WTC11 (cell line): ENCODE measurements at places on chromosomes 3 and 15. TPM values are rescaled to one million over a fixed set of nuclear protein-coding genes. Genes with fewer than 3 reads are reported as not detected.

The CKMT1A gene
- total RNA-seq: 34.4 to 37.4 TPM (median 36.4 TPM) in 3 replicates

The KCNAB1 gene
- total RNA-seq: 0.41 to 1.1 TPM (median 1.0 TPM) in 3 replicates

The GOLGA8Q gene
- 0.50 TPM in 1 of 3 replicates, not detected in the others for total RNA-seq

The RETNLB gene
- total RNA-seq: not detected in 3 replicates

The XIRP1 gene
- total RNA-seq: not detected in 3 replicates

The LYZL4 gene
- total RNA-seq: not detected in 3 replicates

The ZIC1 gene
- 30.3 to 59.7 TPM (median 34.7 TPM) in 3 replicates for total RNA-seq

The FANCD2OS gene
- not detected in 3 replicates for total RNA-seq

The RTP4 gene
- total RNA-seq: not detected in 3 replicates

The AADAC gene
- 0.11 to 0.32 TPM in 2 of 3 replicates, not detected in the other for total RNA-seq

The CDCP1 gene
- 13.4 to 14.6 TPM (median 13.5 TPM) in 3 replicates for total RNA-seq

- H3K4me3 ChIP-seq: no peak overlapping the region
- no peaks in the 10 kb centered on the region for H3K36me3 ChIP-seq
- H3K27me3 ChIP-seq: peaks cover 27% of the 10 kb centered on the region
These were observed 5.7 kb downstream of the WDR72 start for GRCh38 chr15:53753813-53754212.

- no peaks in the 10 kb centered on the region for H3K27me3 ChIP-seq
- DNase-seq: peak; percentile 14
- H3K27ac ChIP-seq: peak overlapping the region; percentile 67
- H3K36me3 ChIP-seq: no peaks in the 10 kb centered on the region
These were observed 164.8 kb downstream of the SYNPR start for GRCh38 chr3:63442918-63443317.

GRCh38 chr3:11716573-11717290 lies 73.0 kb upstream of the VGLL4 start:
- no peak for DNase-seq
- peaks cover 13% of the 10 kb centered on the region for H3K27me3 ChIP-seq
- H3K27ac ChIP-seq: no peak overlapping the region
- H3K36me3 ChIP-seq: 0 out of 2 replicates have a peak, but pooled peaks cover 3% of the 10 kb centered on the region

DNA sequence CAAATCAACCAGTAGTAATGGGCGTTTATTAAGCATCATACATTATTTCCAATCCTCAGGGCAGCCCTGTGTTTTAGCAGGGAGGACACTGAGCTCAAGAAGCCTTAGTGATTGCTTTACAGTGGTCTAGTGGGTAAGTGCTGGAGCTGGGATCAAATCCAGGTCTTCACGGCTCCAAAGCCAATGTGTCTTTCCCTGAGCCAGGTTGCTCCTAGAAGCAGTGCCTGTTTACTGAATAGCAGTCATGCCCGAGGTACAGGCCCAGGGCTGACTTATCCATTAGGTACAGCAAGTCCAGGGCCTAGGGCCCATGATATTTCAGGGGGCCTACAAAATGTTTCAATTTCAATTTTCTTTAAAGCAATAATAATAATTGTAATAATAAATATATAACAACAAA lies 9.6 kb upstream of the SMAD6 start:
- H3K27me3 ChIP-seq: no peaks in the 10 kb centered on the region
- no peak overlapping the region for H3K27ac ChIP-seq
- DNase-seq: no peak
- H3K36me3 ChIP-seq: no peaks in the 10 kb centered on the region
- no peak overlapping the region for H3K4me3 ChIP-seq

DNA sequence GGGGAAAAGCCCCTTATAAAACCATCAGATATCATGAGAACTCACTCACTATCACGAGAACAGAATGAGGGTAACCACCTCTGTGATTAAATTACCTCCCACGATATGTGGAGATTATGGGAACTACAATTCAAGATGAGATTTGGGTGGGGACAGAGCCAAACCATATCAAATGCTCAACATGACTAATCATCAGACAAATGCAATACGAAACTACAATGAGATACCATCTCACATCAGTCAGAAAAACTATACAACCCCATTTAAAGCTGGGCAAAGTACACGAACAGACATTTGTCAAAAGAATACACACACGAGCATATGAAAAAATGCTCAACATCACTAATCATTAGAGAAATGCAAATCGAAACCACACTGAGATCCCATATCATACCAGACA lies 67.7 kb downstream of the SCAPER start:
- H3K4me3 ChIP-seq: no peak overlapping the region
- peaks cover 3% of the 10 kb centered on the region; the same call in 1 of the 2 replicates for H3K4me1 ChIP-seq
- DNase-seq: no peak
- no peak overlapping the region for H3K27ac ChIP-seq
- H3K27me3 ChIP-seq: no peaks in the 10 kb centered on the region

- no peak overlapping the region for H3K4me3 ChIP-seq
- no peaks in the 10 kb centered on the region; the same call in 1 of the 2 replicates for H3K27me3 ChIP-seq
- H3K36me3 ChIP-seq: peaks cover 9% of the 10 kb centered on the region
These were observed 197.7 kb downstream of the CD47 start for GRCh38 chr3:107892955-107893624.

DNA sequence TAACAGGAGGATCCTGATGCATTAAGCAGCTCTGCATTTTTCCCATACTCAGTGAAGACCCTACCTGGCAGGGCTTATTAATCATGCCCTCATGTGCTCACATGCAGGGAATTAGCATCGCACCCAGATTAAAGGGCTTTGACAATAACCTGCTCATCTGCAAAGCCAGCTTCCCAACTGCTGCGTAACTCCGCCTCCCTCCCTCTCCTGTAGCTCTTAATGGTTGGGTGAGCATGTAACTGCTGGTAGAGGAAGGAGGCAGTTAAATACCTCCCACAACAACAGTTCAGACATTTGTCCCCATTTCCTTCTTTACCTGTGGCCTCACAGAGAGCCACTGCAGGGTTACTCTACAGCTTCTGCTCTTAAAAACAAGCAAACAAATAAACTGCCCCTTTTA lies 203.6 kb upstream of the WNT5A start:
- peak overlapping the region; percentile 35 for H3K4me3 ChIP-seq
- peak overlapping the region; percentile 95 for H3K27ac ChIP-seq
- peaks cover 77% of the 10 kb centered on the region for H3K4me1 ChIP-seq
- DNase-seq: peak; percentile 53

- H3K27me3 ChIP-seq: no peaks in the 10 kb centered on the region
- peaks cover 10% of the 10 kb centered on the region for H3K36me3 ChIP-seq
- H3K27ac ChIP-seq: no peak overlapping the region
- peaks cover 4% of the 10 kb centered on the region for H3K4me1 ChIP-seq
- H3K4me3 ChIP-seq: no peak overlapping the region
- DNase-seq: no peak
These were observed 60.0 kb upstream of the IL12A start for GRCh38 chr3:159928666-159929065.

- no peak overlapping the region for H3K4me3 ChIP-seq
- H3K36me3 ChIP-seq: no peaks in the 10 kb centered on the region
- H3K27me3 ChIP-seq: no peaks in the 10 kb centered on the region
- 0 out of 2 replicates have a peak, but pooled peaks cover 2% of the 10 kb centered on the region for H3K4me1 ChIP-seq
- no peak overlapping the region for H3K27ac ChIP-seq
These were observed 295.7 kb upstream of the WNT5A start for GRCh38 chr3:55782807-55783206.

GRCh38 chr3:13068269-13069010 lies 4.8 kb downstream of the IQSEC1 start:
- H3K27ac ChIP-seq: no peak overlapping the region
- H3K27me3 ChIP-seq: peaks cover 9% of the 10 kb centered on the region
- no peak overlapping the region for H3K4me3 ChIP-seq
- H3K36me3 ChIP-seq: no peaks in the 10 kb centered on the region

- no peaks in the 10 kb centered on the region for H3K27me3 ChIP-seq
- H3K27ac ChIP-seq: no peak overlapping the region
- H3K36me3 ChIP-seq: no peaks in the 10 kb centered on the region
- peaks cover 35% of the 10 kb centered on the region for H3K4me1 ChIP-seq
These were observed 126.1 kb upstream of the ARHGEF3 start for GRCh38 chr3:56927855-56928254.

GRCh38 chr3:195876297-195877064 lies 31.9 kb downstream of the TNK2 start:
- H3K4me3 ChIP-seq: no peak overlapping the region
- no peaks in the 10 kb centered on the region; the same call in 1 of the 2 replicates for H3K36me3 ChIP-seq
- H3K27ac ChIP-seq: peak overlapping the region; percentile 82
- no peak for DNase-seq

DNA sequence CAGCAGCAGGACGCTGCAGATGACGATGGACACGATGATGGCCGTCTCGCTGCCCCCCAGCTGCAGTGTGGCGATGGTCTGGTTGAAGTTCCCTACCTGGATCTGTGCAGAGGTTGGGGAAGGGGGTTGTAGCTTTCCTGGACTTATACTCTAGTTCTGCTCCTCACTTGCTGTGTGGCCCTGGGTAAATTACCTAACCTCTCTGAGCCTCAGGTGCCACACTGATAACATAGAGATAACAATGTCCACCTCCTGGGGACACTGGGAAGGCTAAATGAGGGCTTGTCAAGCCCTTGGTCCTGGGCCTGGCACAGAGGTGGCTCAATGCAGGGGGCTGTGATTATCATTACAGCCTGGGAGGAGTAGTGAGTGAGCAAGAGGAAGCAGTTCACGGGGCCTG lies 26.9 kb downstream of the H1-8 start:
- H3K36me3 ChIP-seq: peaks cover 3% of the 10 kb centered on the region; the same call in 1 of the 2 replicates
- no peaks in the 10 kb centered on the region for H3K27me3 ChIP-seq
- H3K4me3 ChIP-seq: no peak overlapping the region
- DNase-seq: no peak

DNA sequence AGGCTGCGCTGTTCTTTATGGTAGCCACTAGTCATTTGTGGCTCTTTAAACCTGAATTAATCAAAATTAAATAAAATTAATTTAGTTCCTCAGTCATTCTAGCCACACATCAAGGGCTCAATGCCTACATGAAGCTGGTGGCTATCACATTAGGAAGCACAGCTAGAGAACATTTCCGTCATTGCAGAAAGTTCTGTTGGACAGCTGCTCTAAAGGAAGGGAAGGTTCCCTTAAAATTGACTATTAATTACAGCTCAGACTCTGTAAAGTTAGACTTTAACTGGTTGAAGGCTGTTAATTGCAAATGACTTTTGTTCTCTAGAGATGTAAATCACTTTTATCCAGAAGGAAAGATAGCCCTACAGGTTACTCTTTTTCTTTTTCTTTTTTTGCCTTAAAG lies 202.7 kb upstream of the ADAMTS9 start:
- H3K36me3 ChIP-seq: no peaks in the 10 kb centered on the region
- H3K27ac ChIP-seq: no peak overlapping the region

DNA sequence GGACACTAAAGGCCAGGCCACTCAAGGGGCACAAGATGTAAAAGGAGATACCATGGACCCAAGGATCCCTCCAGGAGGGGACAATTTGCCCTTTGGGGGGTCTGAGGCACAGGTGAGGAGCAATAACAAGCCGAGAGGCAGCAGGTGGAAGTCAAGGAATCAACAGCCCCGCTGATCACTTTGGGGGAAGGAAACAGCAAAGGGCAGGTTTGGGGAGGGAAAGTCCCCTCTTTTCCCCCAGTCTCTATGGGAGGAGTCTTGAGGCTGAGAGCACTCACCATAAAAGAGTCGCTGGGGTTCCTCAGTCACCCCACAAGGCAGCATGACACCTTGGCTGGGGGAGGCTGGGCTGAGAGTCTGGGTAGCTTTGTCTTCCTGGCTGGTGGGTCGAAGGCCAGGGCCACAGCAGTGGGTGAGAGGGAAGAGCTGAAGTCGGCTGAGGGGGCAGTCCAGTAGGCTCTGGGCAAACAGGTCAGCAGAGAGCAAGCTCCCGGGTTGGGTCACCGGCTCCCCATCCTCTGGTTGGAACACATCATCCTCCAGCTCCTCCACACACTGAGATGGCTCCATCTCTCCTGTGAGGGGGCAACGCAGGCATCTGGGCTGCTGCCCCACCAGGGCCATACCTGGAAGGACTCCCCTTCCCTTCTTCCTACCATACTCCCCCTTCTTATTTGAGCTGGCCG lies 3.0 kb downstream of the BMF start:
- DNase-seq: no peak
- H3K4me1 ChIP-seq: peaks cover 78% of the 10 kb centered on the region
- H3K4me3 ChIP-seq: peak overlapping the region; percentile 18; the same call in 1 of the 2 replicates
- H3K27me3 ChIP-seq: peaks cover 2% of the 10 kb centered on the region; the same call in 1 of the 2 replicates

DNA sequence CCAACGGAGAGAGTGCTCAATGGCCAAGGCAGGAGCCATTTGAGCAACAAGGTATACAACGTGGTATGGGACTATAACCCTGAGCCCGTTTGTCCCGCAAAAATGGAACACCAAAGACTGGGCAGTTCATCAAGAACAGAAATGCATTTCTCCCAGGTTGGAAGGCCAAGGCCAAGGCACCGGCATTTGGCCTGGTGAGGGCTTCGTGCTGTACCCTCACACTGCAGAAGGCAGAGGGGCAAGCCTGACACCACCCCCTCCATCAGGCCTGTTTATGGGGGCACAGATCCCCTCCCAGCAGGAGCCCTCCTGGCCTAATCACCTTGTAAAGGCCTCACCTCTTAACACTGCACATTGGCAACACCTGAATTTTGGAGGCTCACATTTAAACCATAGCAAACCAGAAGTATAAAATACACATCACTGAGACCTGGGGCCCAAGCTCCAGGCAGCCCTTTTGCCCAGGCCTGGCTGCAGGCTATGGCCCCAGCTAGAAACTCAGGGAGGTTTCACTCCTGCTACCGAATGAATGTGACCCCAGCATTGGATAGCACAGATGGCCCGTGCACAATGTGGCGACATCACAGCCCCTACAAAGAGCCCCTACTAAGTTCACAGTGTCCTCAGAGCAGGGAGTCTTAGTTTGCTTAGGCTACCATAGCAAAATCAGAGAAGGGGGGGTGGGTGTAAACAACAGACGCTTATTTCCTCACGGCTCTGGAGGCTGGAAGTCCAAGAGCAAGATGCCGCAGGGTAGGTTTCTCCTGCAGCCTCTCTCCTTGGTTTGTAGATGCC lies 47.1 kb downstream of the KLF15 start:
- no peak overlapping the region for H3K27ac ChIP-seq
- H3K27me3 ChIP-seq: no peaks in the 10 kb centered on the region; the same call in 1 of the 2 replicates
- peaks cover 10% of the 10 kb centered on the region; the same call in 1 of the 2 replicates for H3K36me3 ChIP-seq
- H3K4me3 ChIP-seq: no peak overlapping the region

- no peak for DNase-seq
- H3K27ac ChIP-seq: no peak overlapping the region
- no peaks in the 10 kb centered on the region for H3K27me3 ChIP-seq
These were observed 1035.1 kb upstream of the NR2F2 start for GRCh38 chr15:95295363-95295762.

DNA sequence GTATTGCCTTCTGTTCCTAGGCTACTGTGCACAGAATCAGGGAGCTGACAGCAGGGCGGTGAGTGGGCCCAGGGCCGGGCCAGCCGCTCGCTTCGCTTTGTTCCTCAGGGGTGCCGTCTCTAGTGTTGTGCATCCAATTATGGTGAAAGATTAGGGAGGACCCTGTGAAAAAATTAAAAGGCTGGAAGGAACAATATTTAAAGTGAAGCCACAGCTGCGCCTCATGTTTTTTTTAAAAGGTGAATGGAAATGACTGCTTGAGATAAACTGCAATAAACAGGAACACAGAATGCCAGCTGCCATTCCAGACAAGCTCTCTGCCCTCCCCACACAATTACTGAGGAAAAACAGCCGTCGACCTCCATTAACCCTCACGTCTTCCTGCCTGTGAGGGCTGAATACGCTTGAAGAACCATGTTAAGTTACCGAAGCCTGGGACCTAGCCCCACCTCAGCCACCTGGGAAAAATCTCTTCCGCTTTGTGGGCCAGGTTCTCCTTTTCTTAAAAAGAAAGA lies 132.0 kb upstream of the IL12A start:
- no peak for DNase-seq
- H3K27me3 ChIP-seq: no peaks in the 10 kb centered on the region
- H3K27ac ChIP-seq: no peak overlapping the region
- peaks cover 57% of the 10 kb centered on the region for H3K4me1 ChIP-seq

- no peaks in the 10 kb centered on the region for H3K27me3 ChIP-seq
- H3K36me3 ChIP-seq: peaks cover 49% of the 10 kb centered on the region
- no peak overlapping the region for H3K4me3 ChIP-seq
- DNase-seq: no peak
These were observed 57.5 kb upstream of the SIN3A start for GRCh38 chr15:75508840-75509532.
